ENCODE measurements at places on chromosomes 4 and X.

DNA sequence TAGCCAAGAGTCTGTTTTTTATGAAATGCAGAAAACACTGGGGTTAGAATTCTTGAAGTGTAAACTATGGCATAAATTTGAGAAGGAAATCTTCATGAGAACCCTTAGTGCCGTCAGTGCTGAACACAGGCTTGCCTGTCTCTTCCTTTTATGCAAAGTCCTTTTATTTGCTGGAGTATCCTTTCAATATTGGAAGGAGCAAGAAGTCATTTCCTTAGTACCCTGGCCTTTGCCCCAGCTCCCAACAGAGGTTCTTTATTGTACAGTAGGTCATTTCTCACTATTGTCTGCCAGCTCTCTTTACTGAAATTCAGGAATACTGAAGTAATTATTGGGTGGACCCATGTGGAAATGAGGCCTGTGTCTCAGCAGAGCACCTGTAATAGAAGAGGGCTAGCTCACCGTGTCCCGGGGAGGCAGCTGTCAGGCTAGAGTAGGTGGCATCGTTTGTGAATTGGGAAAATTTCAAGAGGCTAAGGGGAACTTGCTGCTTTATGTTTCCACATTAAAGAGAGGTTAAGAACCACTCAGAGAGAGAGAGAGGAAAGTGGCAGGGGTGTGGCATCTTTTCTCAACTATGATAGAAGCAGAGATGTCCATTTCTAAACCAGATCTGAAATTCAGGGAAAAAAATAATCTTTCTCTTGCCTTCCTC, 8.7 kb downstream of the FHDC1 start:
- DNase-seq = no peak

- DNase-seq = no peak
Measured at GRCh38 chrX:117835034-117835433, 281.6 kb downstream of the KLHL13 start.

DNA sequence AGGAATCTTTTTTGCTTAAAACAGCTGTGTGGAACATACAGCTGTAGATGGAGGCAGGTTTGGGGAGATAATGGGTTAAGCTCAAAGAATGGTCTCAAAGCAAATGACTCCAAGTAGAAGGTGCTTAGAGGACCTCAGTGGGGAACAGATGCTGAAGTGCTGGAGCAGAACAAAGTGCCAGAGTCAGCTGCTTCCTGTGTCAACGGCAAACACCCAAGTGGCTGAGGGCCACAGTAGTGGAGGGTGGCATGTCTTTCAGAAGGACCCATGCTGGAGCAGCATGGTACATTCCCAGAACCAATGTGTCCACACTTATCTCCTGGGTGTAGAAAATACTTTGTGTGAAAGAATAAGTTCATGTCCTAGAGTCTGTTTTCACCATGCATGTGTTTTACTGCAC, 197.5 kb downstream of the CCNG2 start:
- DNase-seq = no peak

GRCh38 chrX:70916754-70917153, 8.2 kb upstream of the TEX11 start:
- DNase-seq = no peak

DNA sequence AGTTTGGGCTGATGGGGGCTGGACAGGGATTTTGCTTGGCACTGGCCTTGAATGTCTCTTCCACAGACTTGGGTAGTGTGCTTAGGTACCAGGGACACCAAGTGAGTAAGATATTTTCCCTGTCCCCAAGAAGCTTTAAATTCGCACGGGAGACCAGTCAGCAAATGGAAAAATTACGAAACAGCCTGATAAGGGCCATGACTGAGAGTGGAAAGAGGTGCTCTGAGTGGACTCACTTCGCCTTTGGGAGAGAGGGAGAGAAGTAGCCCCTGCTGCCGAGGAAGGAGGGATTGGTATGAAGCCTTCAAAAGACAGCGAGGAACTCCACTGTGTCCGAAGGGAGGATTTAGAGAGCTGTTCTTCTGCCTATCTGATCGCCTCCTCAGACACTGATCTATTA, 2.6 kb downstream of the LSM6 start:
- no peak for DNase-seq

GRCh38 chrX:110759785-110760184, 35.8 kb downstream of the CHRDL1 start:
- no peak for DNase-seq

DNA sequence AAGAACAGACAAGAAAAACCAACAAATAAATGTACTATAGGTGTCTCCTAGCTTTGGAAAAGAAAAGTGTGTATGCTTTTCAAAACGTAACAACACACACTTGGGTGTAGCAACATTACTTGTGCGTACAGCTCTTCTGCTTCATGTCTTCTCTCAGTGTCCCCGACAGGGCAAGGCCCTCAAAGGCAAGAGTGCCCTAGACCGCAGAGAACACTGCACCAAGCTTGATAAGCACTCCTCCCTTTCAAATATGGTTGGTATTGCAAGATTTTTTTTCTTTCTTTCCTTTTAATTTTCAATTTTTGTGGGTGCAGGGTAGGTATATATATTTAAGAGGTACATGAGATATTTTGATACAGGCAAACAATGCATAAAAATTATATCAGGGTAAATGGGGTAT, 106.8 kb downstream of the EIF4E start:
- DNase-seq = no peak

DNA sequence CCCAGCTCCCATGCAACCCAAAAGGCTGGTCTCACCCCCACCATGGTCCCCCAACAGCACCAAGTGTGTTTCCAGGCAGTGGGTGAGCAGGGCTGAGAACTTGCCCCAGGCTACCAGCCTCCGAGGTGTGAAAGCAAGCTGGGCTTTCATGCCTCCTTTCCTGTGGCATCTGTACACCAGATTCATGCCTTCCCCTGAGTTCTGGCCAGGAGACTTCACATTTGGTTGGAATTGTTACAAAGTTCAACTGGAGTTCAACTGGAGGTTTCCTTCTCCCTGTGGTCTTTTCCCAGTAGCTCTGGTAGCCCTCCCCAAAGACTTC, 77.6 kb upstream of the RAB40AL start:
- no peak for DNase-seq

- DNase-seq = no peak
Measured at GRCh38 chr4:175661437-175661836, 150.6 kb downstream of the GPM6A start.

GRCh38 chr4:185846505-185847150, 34.6 kb upstream of the SORBS2 start:
- no peak for DNase-seq

DNA sequence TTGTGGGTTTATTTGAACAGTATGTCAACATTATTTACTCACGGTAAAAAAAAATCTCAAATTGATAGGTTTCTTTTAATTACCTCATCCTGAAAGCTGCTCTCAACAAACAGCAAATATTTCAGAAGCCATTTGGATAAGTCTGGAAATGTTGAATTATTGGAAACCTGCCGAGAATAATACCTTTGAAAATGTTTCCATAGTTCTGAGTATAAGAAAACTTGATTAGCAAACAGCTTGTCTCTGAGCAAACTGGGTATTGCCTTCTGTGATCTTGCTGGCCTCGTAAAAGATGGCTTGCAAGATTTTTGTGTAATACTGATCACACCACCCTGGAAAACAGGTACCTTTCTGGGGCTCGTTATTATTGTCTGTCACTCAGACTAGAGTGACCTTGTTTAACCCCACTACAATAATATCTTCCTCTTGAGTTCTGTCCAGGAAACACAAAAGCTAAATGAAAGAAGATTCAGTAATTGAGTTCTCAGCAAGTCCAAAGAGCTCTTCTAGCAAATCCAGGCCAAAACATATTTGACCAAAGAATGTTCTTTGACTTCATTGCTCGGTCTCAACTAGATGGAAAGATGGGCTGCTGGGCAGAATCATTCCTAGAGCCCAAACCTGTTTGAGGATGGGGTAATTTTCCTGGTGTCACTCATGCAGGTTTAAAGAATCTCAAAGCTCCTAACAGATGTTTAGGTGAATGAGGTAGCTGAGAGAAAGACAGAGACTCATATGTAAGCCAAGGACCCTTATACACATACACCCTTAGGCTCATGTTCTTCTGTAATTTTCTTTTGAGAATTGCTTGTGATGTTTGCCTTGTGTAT, 255.6 kb upstream of the JADE1 start:
- DNase-seq = no peak

- DNase-seq = no peak
Measured at GRCh38 chr4:101981756-101982155, 191.2 kb downstream of the BANK1 start.

- no peak for DNase-seq
Measured at GRCh38 chr4:151152028-151152427, 52.6 kb downstream of the RPS3A start.

DNA sequence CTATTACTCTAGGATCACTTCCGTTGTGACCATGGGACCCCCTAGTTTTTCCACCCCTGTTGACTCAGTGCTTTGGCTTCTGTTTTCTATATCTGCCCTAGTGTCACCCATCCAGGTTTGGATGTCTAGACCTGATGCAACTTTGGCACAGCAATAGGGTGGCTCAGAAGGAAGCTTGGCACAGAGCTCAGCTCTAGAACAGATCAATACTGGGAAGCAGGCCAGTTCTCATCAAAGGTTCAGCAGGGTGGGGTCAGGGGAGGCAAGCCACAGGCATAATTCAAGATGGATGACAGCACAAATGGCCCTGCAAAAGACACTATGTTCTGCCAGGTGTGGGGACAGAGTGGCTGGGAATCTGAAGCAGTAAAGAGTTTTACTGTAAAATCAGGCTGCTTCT, 74.2 kb upstream of the EGFL6 start:
- no peak for DNase-seq
